MCF 10A (cell line): ENCODE measurements at places on chromosomes 1 and 21. TPM values are rescaled to one million over a fixed set of nuclear protein-coding genes. Genes with fewer than 3 reads are reported as not detected.

C1orf105 gene
- total RNA-seq, result not detected in 2 replicates

DNA sequence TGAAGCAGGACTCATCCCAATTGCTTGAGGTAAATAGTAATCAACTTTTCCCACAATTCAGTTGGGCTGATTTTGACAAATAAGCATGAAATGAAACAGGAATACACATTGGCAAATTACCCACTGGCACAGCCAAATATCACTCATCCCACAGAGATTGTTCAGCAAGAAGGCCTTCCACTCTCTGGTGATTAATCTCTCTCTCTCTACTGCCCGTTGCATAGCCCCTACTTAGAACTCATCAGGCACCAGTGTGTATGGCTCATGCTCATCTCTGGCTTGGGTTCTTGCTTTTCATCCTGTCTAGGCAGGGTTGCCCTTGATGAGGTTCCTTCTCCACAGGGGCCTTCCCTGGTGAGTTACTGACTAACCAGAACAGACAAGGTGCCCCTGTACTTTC, 1.1 kb downstream of the BSDC1 start:
- DNase-seq, result no peak

DNA sequence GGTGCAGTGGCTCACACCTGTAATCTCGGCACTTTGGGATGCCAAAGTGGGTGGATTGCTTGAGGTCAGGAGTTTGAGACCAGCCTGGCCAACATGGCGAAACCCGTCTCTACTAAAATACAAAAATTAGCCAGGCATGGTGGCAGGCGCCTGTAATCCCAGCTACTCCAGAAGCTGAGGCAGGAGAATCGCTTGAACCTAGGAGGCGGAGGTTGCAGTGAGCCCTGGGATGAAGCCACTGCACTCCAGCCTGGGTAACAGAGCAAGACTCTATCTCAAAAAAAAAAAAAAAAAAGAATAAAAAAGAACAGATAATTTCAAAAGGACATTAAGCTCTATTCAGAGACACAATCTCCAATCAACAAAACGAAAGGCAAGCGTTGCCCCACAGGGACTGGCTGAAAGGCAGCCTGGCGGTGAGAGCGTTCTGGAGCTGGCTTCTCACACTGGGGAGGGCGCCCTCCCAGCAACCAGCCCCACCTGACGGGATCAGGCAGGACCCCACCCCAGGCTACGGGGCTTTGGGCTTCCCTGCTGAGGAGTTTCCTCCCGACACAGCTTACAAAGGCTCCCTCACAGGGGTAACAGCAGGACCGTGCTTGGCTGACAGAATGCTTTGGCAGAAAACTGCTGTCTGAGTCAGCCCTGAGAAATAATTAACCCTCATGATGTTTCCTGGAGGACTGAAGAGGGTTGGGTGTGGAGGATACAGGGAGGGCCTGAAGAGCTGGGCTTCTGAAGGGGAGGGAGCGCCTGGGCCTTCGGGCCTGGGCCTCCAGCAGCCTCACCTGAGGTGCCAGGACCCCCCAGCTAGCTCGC, 31.1 kb upstream of the SRP9 start:
- DNase-seq, result peak; percentile 98

GRCh38 chr1:20558191-20558590, 5.8 kb downstream of the FAM43B start:
- DNase-seq, result no peak

- DNase-seq, result peak; percentile 74
Measured at GRCh38 chr1:188237573-188238348, 1409.0 kb downstream of the PLA2G4A start.

GRCh38 chr1:110293601-110294104, 45.5 kb upstream of the RBM15 start:
- DNase-seq, result no peak

APOBEC4 gene
- total RNA-seq, result not detected in 2 replicates

LIN9 gene
- 10.3 and 10.4 TPM in 2 replicates for total RNA-seq

CR1L gene
- total RNA-seq, result not detected in 2 replicates

DNA sequence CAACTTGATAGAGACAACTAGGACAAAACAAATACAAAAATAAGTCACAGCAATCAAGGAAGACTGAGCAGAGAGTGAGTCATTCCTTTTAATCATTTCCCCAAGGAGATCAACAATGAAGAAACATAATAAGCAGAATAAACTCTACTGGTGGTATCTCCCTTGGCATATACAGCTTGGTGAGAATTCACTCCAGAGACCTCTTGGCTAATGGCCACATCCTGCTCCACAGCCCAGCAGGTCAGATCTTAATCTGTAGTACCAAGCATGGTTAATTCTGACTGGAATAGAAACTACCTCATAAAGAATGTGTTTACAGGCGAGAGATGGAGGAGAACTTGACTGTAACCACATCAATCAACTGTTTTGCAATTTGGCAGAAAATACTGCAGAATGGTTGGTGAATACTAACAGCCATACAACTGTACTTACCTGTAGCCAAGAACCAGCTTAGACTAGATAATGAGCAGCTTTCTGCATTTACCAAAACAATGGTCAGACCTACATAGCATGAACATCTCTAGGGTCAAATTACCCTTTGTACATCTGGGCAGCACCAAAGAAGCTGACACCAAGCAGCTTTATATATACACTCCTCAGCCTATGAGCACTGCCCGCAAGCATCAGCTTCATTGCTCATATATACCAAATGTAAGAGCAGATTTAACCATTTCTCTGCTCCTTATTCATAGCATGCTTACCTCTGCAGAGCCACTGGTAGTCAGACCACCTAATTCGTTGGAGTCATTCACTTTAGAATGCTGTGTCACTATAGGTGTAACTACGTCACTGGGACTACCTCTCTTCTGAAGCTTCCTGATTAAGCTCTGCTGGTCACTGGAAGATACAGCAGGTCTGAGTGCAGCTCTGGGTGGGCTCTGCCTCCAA, 51.0 kb downstream of the KIAA0319L start:
- peak; percentile 76 for DNase-seq

ANKRD65 gene
- total RNA-seq, result 0.86 and 1.4 TPM in 2 replicates

GRCh38 chr1:76185207-76185606, 110.7 kb downstream of the ST6GALNAC3 start:
- DNase-seq, result no peak

HAO2 gene
- total RNA-seq, result not detected in 2 replicates

LAMB3 gene
- 999 and 1,572 TPM in 2 replicates for total RNA-seq

GRCh38 chr1:169595764-169596711, 9.8 kb upstream of the F5 start:
- DNase-seq, result peak; percentile 60

- no peak for DNase-seq
Measured at GRCh38 chr1:96292141-96292540, 429.4 kb upstream of the PTBP2 start.

GRCh38 chr1:29044010-29044409, 79.7 kb downstream of the TMEM200B start:
- DNase-seq, result no peak

ELF3 gene
- 0.10 and 0.33 TPM in 2 replicates for total RNA-seq

- peak; percentile 92 for DNase-seq
Measured at GRCh38 chr1:41418857-41419583, 57.8 kb downstream of the FOXO6 start.

- DNase-seq, result no peak
Measured at GRCh38 chr1:21845646-21846641, 33.9 kb downstream of the LDLRAD2 start.

LRRIQ3 gene
- 0.63 and 0.86 TPM in 2 replicates for total RNA-seq

DNA sequence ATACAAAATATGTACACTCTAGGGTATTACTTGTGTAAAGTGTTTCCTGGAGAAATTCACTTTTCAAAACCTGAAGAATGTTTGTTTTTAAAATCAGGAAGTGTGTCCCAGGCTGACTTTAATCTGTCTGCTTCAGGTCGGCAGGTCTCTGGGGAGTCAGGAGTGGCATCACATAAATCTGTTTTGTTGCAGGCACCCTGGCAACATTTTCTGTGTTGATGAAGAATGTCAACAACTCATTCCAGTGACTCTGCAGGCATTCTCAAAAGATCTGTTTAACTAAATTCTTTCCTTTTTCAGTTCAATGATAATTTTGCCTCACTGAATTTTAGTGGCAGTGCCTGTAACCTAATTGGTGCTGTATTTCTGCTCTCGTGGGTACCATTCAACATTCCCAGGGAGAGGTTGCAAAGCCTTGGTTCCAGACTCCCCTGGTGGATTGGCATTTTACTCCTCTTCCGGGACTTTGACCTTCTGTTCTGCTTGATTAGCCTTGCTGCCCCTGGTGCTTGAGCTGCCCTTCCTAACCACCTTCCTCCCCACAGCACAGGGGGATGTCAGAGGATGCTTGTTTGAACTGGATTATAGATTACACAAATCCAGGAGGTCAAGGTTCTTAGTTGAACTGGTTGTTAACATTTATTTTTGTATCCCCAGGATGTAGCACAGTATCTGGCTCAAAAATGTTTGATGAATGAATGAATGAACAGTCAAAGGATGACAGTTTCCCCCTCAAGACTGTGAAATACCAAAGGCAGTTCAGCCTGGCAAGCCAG, 55.4 kb upstream of the LPGAT1 start:
- DNase-seq, result no peak

GIPC2 gene
- 0.07 TPM in 1 of 2 replicates, not detected in the other for total RNA-seq

- no peak for DNase-seq
Measured at GRCh38 chr1:179709841-179710329, 33.2 kb upstream of the FAM163A start.

GRCh38 chr1:214603819-214604252, 841 bp downstream of the CENPF start:
- DNase-seq, result peak; percentile 41

PPIH gene
- 52.4 and 55.9 TPM in 2 replicates for total RNA-seq

NPPB gene
- total RNA-seq, result not detected in 2 replicates

STK40 gene
- total RNA-seq, result 44.0 and 47.4 TPM in 2 replicates

GRCh38 chr1:172185211-172185610, 235.3 kb upstream of the C1orf105 start:
- no peak for DNase-seq

DNA sequence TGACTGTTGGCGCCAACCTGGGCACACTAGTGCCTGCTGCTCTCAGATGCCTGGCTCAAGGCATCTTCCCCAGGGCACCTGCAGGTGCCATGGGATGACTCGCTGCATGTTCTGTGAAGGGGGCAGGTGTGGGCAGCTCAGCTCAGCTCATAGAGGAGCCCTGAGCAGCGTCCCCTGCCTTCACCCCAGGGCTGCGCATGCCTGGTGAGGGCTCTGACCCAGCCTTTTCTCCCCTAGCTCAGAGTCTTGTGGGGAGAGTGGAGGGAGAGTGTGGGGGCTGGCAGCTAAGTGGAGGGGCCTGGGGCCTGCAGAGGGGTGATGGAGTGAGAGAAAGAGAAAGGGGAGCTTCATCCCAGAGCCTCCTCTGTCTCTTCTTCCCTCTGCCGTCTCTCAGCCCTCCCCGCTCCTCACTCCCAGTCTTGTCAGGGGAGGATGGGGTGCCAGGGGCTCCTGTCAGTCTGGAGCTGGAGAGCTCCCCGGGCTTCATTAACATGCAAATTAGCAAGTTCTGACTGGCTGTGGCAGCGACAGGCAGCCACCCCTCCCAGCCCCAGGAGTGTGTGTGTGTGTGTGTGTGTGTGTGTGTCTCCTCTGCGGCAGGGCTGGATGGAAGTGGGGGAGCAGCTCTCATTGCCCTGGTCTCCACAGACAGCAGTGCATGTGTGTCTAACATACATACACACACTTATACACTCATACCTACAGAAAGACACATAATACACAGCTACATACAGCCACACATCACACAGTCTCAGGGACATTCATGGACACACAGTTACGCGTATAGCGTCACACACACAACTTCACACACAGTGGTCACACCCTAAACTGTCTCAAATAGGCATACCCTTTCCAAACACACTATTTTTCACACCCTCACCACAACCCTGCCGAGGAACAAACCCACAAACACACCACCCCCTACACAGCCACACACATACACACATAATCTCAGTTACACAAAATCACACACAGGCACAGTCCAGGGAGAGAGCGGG, 34.0 kb downstream of the FOXO6 start:
- no peak for DNase-seq

- no peak for DNase-seq
Measured at GRCh38 chr1:71510725-71511124, 429.9 kb upstream of the ZRANB2 start.

DNA sequence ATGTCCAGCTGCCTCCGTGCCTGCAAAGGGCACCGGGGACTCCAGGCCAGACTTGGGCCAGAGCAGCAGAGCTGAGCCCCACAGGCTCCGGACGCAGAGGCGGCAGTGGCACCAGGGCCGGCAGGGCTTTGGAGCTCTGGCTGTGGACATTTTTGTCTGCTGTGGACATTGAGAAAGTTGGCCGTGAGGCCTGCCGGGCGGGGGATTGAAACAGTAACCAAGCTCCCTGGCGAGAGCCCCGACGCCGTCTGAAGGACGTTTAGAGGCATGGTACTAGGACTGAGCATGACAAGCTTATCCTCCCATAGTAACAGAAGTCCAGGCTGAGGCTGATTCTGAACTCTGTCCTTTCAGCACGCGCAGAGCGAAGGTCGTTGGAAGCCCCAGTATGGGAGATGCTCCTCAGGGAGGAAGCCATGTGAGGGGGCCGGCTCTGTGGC, 323.8 kb downstream of the AMY1C start:
- DNase-seq, result no peak

CADM3 gene
- 207 and 222 TPM in 2 replicates for total RNA-seq

GRCh38 chr1:88802950-88803349, 88.4 kb downstream of the GTF2B start:
- DNase-seq, result peak; percentile 14

GJA9 gene
- total RNA-seq, result not detected in 2 replicates

DNA sequence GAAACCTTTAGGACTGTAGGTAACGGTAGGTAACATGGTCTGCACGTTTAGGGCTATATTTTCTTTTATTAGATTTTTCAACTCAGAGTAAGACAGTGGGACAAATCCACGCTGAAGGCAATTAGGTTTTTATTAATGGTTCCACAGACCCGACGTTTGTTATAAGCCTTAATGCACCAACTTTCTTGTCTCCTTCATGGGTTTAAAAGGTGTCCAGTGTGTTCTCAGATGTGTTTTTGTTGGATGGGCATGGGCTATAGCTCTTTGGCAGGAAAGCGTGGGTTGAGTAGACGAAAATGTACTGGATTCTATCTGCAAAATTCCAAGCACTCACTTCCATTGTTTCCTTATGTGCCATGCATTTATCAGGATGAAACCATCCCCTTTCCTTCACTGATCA, 88.0 kb upstream of the SIM2 start:
- no peak for DNase-seq

ATAD3C gene
- total RNA-seq, result 0.27 and 2.0 TPM in 2 replicates

DNA sequence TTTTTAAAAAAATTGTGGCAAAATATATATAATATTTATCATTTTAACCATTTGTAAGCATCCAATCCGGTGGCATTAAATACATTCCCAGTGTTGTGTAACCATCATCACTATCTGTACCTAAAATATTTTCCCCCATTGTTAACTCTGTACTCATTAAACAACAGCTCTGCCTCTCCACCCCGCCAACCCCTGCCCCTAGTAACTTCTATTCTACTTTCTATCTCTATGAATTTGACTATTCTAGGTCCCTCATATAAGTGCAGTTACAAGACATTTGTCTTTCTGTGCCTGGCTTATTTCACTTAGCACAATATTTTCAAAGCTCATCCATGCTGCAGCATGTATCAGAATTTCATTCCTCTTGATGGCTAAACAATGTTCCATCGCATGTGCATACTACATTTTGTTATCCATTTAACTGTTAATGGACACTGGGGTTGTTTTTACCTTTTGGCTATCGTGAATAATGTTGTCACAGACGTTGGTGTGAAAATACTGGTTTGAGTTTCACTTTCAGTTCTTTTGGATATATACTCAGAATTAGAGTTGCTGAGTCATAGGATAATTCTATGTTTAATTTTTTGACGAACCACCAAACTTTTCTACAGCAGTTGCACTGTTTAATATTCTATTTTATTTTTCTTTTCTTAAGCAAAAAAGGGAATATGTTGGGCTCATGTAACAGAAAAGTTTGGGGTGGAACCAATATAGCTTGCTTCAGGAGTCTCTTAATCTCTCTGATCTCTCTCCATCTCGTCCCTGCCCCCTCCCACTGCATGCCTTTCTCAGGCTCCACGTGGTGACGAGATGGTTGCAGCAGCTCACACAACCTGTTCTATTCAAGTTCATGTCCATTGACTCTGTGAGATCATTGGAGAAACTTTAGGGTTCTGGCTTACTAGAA, 25.2 kb upstream of the RCAN1 start:
- DNase-seq, result no peak
